ENCODE measurements at places on chromosomes 12 and 14.

DNA sequence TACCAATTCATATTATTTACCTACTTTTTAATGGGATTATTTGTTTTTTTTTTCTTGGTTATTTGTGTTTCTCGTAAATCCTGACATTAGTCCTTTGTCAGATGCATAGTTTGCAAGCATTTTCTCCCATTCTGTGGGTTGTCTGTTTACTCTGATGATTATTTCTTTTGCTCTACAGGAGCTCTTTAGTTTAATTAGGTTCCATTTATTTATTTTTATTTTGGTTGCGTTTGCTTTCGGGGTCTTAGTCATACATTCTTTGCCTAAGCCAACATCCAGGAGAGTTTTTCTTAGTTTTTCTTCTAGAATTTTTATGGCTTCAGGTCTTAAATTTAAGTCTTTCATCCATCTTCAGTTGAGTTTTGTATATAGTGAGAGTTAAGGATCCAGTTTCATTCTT lies 289.9 kb downstream of the AKAP6 start:
- no peak for DNase-seq

- no peak for DNase-seq
Observed at GRCh38 chr12:48828293-48828692, 10.0 kb downstream of the CACNB3 start.

DNA sequence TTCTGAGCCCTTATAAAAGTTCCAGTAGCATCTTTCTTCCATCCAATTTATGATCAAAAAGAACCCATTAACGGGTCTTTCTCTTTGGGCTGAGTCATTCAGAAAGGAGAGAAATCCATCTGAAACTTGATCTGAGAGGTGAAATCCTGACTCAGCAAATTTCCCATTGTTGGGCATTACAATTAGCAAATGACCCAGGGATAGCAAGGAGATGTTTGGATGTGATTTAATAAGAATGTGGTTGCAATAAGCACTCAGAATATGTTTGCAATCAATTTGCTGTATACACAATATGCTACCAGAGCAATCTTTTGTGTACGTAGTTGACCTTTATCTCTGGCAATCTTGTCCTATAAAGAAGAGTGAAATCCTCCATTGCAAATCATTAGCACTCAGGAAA lies 122.7 kb downstream of the CCDC60 start:
- DNase-seq = no peak

DNA sequence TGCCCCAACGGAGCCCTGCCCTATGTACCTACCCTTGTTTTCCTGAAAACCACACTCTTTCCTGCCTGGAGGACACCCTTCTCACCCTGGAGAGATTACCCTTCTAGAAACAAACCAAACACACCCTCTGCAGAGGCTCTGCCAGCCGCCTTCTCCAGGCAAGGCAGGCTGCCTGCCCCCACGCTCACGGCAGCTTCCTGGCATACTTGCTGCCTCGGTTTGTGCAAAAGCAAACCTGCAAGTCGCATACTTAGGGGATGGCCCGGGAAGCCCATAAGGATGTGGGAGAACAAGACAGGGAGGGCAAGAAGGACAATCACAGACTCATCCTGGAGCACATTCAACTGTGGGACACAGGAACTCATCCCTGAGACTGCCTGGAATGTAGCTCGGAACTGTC lies 154.0 kb upstream of the DIO3 start:
- DNase-seq = no peak

GRCh38 chr12:126106706-126107105 lies 1041.5 kb downstream of the AACS start:
- DNase-seq = no peak

DNA sequence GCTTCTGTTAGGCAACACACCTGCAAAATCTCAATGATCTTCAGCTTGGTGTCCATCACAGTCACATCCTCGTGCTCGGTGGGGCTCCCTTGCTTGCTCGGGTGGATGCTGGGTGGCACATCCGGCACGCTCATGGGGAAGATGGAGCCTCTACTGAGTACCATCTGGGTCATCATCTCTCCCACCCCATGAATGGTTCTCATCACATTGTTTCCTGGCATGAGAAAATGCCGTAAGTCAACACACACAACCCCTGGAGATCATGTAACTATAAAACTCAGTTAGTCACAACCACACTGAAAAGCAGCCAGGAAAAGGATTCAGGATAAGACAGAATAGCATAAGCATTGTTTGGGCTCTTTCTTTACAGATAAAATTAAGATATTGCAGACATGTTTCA lies 201.1 kb downstream of the ITPR2 start:
- DNase-seq = no peak

- DNase-seq = no peak
Observed at GRCh38 chr14:39367387-39367751, 64.9 kb downstream of the FBXO33 start.

Measured in bone marrow (tissue), 2 donors.